Renal pelvis (tissue), 12 donors: ENCODE measurements at places on chromosomes 7 and 10. TPM values are rescaled to one million over a fixed set of nuclear protein-coding genes. Genes with fewer than 3 reads are reported as not detected.

The TMEM229A gene
- polyA plus RNA-seq: not detected

The SFRP4 gene
- 2.1 TPM for polyA plus RNA-seq

The MRLN gene
- 0.94 TPM for polyA plus RNA-seq

The UPK3BL2 gene
- 9.3 TPM for polyA plus RNA-seq

The HELLS gene
- 40.4 TPM for polyA plus RNA-seq

GRCh38 chr7:22577470-22578001, 77.5 kb upstream of the STEAP1B start:
- DNase-seq: peak; percentile 81

GRCh38 chr10:132489053-132489703, 48.4 kb upstream of the INPP5A start:
- no peak for DNase-seq

DNA sequence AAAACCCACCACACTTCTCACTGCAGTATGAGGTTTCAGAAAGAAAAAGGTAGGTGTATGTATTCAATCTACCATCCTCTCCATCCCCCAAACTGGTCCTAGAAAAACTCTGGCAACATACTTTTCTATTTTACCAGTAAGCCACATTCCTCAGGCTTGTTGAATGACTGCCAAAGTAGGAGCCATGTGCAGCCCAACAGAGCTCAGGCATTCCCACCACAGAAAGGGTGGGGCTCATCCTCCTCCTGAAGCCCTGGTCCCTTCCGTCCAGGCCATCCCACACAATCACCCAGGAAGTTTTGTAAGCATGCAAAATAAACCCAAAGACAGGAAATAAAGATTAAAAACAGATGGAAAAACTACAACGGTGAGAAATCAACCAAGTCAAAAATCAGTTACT, 57.2 kb downstream of the MAD1L1 start:
- DNase-seq: no peak

DNA sequence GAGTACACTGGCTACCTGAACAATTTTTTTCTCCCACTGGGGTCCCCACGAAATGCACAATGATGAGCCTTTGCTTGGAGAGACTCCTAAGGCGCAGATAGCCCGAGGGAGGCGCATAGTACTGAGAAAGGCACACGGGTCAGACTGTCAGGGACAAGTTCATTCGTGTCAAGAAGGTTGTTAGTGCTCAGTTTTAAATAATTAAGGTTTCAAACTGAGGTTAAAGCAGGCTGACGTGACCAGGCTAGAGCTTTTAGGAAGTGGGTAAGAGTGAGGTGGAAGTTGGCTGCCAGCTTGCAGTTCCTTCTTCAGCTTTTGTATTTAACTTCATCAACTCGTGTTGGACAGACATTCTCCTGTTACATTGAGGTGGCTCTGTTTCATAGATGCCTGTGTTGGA, 31.6 kb downstream of the RBM33 start:
- no peak for DNase-seq

- DNase-seq: no peak
These were observed 104.7 kb upstream of the RAB11FIP2 start for GRCh38 chr10:118151461-118151860.

- DNase-seq: no peak
These were observed 93.7 kb upstream of the HECTD2 start for GRCh38 chr10:91316486-91316885.
